Liver (tissue), 10 donors: ENCODE measurements at places on chromosomes 3 and 15. TPM values are rescaled to one million over a fixed set of nuclear protein-coding genes. Genes with fewer than 3 reads are reported as not detected.
A peak's percentile ranks its signal among the peaks of the same experiment; 100 is the strongest.

DNA sequence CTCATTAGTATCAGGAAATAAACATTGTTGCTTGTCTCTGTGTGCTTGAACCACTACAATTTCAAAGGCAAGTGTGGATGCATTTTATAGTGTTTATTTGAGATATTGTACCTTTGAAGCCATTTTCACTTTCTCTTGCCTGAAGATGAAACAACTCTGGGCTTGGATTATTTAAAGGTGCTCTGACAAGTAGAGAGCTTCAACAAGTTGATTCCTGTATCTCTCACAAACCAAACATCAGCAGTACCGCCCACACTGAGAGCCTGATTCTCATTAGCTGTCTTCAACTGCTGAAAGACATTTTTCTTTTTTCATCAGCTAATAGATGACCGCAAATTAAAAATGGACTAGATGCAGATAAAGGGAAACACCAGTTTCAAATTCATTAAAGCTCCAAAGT is 806 bp upstream of the CERS3 start:
- no peak for DNase-seq

- no peak for DNase-seq
These were observed 37.1 kb downstream of the PHC3 start for GRCh38 chr3:170144437-170144843.

DNA sequence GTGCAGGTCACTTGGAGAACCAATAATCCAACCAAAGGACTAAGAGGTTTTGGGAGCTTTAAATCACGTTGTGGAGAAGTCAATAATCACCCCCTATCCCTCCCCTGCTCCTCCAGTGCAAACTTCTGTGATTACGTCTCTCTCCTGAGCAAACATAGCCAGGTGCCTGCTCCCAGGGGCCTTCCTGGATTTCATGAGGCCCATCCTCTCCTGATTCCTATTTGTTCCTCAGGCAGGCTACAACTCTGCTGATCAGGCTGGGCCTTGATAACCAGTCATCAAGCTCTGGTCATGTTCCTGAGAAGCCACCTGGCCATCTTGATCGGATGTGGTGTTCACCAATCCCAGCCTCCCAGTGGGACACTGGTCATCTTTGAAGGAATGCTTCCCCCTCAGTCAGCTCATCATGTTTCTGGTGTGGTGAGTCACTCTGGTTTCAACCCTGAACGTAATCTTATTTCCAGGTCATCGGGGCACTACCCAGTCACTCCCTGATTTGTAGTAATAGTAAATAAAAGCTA is 2.9 kb upstream of the ZNF710 start:
- DNase-seq, result no peak

DNA sequence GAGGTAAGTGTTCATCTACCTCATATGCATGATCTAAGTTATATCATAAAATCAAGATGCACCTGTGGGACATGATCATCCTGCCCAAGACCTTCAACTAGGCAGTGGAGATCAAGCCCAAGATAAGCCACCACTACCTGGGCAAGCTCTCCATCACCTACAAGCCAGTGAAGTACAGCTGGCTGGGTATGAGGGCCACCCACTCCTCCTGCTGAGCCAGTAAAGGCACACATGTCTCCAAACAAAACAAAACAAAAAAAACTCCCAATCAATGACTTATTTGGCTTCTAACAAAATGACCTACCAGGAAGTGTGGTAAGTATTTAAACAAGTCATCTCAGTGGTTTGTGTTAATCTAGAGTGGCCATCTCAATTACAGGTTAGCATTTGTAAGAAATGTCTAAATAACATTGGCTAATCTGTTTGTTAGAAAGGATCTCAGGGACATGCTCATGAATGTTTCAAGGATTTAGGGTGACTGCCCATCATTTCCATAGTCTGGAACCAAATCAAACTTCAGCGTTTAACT is 3.1 kb downstream of the PAQR9 start:
- no peak for DNase-seq

Gene CDCP1
- polyA plus RNA-seq, result 0.22 TPM

Gene C3orf70
- polyA plus RNA-seq, result 0.24 TPM

DNA sequence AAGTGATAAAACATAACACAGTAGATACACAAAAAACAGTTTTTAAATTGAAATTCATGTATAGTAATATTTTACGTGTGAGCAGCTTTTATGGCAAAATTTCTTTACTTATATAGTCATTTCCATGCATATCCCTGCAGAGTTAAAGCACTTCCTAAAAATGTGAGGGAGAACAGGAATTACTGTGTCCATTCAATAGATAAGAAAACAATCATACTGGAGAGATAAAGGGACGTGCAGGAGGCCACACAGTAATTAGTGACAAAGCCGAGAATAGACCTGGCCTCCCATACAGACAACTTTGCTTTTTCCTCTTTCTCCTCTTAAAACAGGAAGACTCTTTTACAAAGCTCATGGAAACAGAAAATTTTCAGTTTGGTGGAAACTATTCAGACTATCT is 247.5 kb downstream of the CDIN1 start:
- no peak for DNase-seq

DNA sequence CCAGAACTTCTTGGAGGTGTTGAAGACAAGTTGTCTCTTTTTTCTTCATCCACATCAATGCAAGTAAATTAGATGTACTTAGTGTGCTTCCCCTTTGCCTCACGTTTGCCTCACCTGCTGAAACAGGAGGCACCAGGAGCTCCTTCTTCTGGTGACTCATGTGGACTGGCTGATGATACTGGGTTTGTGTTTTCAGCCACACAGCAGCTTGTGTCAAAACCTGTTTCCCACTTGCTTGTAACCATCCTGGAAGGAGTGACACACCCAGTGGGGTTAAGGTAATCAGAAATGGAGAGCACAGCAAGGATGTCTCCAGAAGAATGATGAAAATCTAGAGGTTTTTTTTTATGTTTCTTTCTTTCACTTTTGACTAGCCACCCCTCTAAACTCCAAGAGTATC is 143.3 kb upstream of the RBMS3 start:
- no peak for DNase-seq

Gene PCLAF
- polyA plus RNA-seq, result 3.0 TPM

DNA sequence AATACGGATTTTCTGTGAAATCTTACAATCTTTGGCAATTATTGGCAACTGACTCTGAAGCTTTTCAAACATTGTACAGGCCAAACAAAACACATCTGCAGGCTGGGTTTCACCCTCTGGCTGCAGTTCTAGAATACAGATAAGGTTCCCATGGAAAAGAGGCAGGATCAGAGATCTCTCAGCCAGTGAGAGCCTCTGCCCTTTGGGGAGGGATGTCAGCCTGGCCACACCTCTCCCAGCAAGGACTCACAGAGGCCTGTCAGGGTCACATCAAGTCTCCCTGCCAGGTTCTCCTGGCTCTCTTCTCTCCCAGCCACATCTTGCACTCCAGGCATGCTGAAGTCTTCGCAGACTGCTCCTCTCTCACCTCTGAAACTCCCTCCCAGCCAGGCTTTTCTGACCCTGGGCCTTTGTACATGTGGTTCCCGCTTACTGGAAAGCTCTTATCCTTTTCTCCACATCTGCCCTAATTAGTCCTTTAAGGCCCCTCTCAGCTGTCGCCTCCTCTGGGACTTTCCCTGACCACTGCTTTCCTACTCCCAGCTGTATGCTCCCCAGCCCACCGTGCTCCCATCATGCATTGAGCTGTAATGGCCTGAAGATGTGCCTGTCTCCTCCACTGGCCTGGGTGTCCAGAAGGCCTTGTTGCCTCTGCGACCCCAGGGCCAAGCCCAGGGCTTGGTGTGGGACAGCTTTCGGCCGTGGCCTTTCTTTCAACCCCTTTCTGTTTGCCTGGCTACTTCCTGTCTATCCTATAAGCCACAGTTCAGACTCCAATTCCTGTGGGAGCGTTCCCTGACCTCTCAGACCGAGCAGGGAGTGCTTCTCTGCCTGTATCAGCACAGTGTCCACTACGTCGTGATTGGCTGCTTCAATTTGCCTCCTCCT is 4.3 kb downstream of the RBP1 start:
- DNase-seq, result peak; percentile 44

GRCh38 chr3:161695811-161696210 is 199.2 kb downstream of the OTOL1 start:
- DNase-seq, result no peak

GRCh38 chr3:147119989-147120388 is 286.4 kb downstream of the ZIC4 start:
- DNase-seq, result no peak

Gene ARHGAP31
- 1.5 TPM for polyA plus RNA-seq

- DNase-seq, result peak; percentile 28
These were observed 47.2 kb upstream of the SLC41A3 start for GRCh38 chr3:126130981-126131745.

DNA sequence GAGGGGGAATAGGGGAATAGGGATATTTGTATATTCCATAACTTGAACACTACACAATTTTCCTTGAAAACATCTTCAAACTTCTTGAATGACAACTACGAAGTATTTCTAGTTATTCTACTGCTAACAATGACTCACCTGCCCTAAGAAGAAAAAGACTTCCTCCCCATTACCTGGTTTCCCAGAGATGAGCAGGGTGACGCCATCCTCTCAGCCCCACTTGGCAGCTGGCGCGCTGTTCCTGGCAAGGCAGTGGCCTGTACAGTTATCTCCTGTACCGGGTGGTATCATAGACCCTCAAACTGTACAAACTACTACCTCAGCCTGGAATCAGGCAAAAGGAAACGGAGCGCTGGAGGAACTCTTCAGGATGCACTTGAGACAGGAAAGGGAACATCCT is 10.4 kb downstream of the WDR82 start:
- no peak for DNase-seq

Gene SNAP23
- 16.0 TPM for polyA plus RNA-seq

DNA sequence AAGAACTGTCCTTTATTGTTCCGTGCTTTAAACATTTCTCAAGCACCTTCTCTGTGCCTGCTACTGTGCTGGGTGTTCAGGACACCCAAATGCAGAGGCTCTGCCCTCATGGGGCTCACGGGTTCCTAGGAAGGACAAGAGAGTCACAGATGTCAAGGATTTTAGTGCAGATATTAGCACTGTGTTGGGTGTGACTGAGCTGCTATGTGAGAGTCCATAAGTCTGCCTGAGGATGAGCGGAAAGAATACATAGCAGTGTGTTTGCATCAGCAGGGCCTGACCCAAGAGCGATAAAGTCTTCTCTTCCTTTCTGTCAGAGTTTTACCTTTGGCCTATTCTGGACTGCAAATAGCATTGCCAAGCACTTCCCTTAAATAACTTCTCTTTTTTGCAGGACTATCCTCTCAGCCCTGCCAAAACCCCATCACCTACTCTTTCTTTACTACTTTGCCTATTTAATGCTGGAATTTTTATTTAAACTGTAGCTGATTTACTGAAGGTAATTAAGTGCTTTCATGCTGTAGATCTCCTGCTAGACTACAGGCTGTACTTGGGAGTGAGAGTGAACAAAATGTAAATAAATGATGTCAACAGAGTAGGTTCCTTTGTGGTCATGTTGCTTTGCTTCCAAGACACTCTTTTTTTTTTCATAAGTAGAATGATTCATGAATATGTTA is 459.4 kb upstream of the TPRG1 start:
- no peak for DNase-seq

DNA sequence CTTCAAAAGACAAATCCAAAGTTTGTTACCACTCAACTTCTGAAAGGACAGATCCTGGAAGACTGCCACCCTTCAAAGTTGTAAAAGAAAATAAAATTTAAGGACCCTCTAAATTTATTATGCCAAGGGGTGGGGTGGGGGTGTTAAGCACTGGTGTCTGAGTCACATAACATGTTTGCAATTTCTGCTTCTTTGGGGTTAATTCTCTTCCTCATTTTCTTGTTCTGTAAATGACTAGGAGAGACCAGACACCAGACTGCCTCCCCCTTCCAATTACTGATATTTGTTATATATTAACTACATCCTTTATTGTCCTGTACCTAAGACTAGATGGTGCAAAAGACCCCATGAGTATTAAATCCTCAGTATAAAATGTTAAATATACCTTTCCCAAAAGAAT is 242.8 kb downstream of the ZNF385D start:
- DNase-seq, result no peak

DNA sequence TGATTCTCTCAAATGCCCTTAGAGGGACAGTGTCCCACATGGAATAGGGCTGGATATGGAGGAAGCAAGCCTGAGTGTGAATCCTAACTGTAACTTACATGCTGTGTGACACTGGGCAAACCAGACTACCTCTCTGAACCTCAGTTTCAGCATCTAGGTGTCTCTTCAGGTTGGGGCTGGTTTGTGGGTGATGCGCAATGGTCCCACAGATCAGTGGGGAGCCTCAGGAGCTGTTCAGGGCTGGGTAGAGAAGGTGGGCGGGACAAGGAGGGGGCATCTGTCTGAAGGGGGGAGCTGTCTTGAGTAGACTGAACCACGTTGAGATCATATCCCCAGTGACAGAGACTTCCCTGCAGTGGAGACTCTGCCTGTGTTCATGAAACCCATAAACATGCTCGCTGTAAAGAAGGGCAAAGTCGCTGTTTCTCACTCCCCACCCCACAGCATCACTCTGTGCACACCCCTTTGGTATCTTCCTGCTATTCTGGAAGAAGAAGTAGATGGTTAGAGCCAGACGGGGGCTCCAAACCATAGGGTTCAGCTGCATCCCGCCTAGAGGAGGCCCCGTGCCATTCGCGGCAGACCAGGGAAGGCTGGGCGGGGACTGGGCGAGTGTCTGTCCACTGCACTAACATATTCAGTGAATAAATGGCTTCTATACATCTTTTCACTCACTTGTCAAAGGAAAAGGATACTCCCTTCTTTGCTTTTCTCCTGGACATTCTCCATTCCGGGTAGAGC is 28.4 kb downstream of the SRPRB start:
- DNase-seq, result peak; percentile 24

- DNase-seq, result no peak
These were observed 755 bp downstream of the PARP15 start for GRCh38 chr3:122578069-122578740.

Gene ELL3
- polyA plus RNA-seq, result 1.4 TPM

DNA sequence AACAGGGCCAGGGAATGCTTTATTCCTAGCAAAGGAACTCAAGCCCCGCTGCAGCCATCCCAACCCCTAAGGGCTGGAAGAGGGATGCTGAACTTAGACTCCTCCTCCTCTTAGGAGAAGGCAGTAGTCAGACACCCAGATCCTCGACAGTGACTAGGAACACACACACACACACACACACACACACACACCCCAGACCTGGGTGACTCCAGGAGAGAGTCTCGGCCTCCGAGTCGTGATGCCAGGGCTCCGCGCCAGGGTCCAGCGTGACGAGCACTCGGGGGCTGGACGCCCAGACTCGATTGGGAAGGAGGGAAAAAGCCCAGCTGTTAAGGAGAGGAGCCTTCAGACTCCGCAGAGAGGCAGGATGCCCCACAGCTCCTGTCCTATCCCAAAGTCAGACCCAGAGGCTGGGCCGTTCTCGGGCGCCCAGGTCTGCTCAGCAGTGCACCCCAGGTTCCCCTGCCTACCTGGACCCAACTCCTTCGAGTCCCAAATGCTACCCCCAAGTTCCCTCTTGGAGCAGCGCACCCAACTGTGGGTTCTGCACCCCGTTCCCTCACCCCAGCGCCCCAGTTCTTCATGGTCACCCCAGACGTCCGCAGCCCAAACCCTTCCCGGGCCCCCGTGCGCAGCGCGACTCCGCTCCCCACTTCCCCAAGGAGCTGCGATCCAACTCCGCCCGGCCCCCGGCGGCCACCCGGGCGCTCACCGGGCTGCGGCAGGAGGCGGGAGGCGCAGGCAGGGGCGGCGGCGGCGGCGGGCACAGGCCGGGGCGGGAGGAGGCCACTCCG is 421 bp downstream of the BMF start:
- DNase-seq, result no peak

- no peak for DNase-seq
These were observed 363.4 kb upstream of the DPH6 start for GRCh38 chr15:35909414-35909813.
